ENCODE measurements at places on chromosomes 6 and 20.

- DNase-seq, result no peak
Observed at GRCh38 chr6:112332274-112332673, 14.9 kb upstream of the RFPL4B start.

DNA sequence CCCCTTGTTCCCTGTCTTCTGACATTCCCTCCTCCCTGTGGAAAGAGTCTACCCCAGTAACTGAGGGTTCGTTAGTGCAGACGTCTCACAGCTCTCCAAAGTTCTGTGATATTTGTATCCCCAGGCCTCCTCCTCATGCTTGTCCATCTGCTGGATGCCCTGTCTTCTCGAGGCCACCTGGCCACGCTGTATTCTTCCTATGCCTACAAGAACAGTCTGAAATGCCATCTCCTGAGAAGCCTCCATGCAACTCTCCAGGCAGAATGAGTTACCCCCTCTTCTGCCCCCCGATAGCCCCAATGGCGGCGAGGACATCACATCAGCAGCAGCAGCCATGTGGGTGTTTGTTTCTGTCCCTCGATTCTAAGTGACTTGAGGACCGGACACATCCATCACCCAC lies 9.3 kb downstream of the ULBP2 start:
- DNase-seq, result no peak

GRCh38 chr20:43432498-43432897 lies 25.2 kb upstream of the SRSF6 start:
- no peak for DNase-seq

- no peak for DNase-seq
Observed at GRCh38 chr6:155693573-155694418, 238.2 kb upstream of the NOX3 start.

DNA sequence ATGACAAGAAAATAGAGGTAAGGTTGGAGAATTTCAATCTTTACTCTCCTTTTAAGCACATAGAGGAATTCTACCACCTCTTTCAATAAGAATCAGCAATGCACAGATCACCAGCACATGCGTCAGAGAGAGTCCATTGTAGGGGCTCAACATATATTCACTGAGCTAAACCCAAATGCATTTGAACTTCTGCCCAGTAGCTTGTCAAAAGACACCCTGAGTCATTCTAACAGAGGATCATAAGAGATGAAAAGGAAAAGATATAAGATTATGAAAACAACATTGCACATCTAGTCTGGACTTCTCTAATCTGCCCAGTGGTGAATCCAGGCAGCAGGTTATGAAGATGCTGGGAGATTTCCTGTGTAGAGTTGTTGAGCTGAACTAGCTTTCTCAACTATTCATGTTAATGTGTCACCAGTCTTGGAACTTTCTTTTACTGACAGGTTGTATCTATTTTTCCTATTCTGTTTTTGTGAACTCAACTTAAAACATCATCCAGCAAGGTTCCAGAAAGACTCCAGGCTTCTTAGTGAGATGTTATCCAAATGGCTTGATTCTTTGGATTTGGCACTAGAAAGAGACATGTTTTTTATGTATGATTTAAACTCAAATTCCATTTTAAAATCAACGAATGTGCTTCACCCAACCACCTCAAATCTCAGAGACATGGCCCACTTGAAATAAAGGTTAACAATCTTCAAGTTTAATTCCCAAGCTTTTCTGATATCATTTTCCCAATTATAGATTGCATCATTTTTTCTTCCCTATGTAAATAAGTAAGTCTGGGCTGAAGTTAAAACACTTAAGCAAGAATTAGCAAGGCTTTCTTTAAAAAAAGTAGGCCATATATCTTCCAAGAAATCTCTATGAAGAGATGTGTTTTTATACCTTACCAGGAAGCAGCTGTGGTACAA lies 89.3 kb downstream of the TSHZ2 start:
- DNase-seq, result no peak

- DNase-seq, result no peak
Observed at GRCh38 chr6:148273962-148274752, 68.5 kb upstream of the SASH1 start.

DNA sequence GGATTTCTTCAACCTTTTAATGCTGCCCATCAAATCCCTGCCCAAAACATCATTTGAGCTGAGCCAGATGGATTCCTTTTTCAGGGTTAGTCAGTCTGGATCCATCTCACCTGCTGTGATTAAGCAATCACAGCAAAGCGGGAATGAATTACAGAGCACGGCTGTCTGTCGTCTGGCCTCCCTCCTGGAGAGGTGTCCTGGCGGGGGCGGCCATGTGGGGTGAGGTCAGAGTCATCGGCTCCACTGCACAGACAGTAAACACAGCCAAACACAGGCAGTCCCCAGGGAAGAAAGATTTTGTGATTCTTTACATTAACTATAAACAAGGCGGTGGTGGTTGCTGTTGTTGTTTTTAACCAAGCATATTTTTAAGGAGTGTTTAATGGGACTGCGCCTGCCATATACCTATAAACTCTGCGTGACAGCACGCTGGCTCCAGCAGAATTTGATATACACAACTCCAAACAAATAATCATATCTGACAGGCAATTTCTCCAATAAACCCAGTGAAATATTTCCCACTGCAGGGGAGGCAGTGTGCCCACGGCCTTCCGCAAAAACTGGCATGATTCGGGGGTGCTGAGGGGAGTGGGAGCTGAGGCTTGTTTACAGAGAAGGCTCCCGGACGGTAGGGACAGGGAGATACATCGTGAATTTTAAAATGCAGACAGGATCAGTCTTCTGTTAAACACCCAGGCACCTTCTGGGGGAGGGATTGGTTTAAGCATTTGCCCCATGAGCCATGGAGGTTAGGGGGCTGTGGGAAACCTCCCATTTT lies 232.0 kb upstream of the PMEPA1 start:
- no peak for DNase-seq

GRCh38 chr6:130365166-130366106 lies at the start of gene TMEM200A:
TMEM200A (plus strand) TSS chr6:130366017; CDS start chr6:130440423, 74,406 bp downstream.
- peak; percentile 21 for DNase-seq

GRCh38 chr20:46850416-46850815 lies 44.2 kb upstream of the EYA2 start:
- DNase-seq, result no peak

DNA sequence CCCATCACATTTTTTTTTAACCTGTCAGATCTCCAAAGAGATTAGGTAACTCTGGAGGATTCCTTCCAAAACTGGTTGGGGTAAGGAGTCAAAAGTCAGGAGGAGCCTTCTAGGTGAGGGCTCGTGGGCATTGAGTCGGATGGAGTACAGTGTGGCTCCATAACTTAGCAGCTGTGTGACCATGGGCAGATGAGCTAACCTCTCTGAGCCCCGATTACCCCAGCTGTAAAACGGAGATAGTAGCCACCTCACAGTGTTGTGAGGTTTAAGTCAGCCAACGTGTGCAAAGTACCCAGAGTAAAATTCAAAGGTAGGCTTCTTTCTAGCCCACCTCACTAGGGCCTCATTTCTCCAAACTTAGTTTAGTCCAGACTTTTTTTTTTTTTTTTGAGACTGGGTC lies 151.5 kb downstream of the CD24 start:
- DNase-seq, result no peak

DNA sequence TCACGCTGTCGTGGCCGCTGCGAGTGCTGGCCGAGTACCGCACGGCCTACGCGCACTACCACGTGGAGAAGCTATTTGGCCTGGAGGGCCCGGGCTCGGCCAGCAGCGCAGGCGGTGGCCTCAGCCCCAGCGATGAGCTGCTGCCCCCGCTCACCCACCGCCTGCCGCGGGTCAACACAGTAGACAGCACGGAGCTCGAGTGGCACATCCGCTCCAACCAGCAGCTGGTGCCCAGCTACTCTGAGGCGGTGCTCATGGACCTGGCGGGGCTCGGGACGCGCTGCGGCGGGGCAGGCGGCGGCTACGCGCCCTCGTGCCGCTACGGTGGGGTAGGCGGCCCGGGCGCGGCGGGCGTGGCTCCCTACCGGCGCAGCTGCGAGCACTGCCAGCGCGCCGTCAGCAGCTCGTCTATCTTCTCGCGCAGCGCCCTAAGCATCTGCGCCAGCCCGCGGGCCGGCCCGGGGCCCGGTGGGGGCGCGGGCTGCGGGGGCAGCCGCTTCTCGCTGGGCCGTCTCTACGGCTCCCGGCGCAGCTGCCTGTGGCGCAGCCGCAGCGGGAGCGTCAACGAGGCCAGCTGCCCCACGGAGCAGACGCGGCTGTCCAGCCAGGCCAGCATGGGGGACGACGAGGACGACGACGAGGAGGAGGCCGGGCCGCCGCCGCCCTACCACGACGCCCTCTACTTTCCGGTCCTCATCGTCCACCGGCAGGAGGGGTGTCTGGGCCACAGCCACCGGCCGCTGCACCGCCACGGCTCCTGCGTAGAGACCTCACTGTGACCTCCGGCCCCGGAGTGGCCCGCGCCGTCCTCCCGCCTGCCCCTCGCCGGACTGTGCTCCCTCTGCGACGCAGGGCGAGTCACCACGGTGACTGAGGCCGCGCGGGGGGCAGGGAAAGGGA lies 5.7 kb downstream of the TMEM151B start:
- no peak for DNase-seq

DNA sequence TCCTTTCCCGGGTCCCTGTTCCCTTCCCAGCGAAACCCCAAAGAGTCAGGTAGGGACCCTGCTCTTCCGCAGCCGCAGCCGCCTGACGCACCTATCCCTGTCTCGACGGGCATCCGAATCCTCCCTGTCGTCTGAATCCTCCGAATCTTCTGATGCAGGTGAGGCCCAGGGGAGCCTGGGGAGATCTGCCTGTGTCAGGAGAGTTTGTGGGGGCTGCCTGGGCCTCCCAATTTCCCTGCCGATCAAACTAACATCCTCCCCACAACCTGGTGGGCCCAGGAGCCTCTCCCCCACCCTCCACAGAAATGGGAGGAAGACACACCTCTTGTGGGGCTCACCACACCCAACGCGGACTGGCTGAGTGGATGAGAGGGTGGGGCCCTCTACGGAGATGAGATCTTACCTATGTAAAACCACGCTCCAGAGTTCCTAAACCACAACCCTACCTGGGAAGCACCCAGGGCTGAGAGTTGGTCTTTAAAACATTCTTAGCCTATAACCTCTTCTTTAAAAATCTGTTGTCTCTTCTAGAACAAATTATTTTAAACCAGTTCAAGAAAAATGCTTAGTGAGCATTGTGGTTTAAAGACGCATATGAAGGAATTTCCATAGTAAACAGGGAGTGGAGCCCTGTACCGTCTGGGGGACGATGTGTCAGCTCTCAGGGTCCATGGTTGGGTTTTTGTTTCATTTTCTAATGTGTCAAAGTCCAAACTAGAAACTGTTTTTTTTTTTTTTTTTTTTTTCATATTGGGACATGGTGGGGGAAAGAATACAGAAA lies 1.7 kb downstream of the CDC25B start:
- DNase-seq, result no peak

DNA sequence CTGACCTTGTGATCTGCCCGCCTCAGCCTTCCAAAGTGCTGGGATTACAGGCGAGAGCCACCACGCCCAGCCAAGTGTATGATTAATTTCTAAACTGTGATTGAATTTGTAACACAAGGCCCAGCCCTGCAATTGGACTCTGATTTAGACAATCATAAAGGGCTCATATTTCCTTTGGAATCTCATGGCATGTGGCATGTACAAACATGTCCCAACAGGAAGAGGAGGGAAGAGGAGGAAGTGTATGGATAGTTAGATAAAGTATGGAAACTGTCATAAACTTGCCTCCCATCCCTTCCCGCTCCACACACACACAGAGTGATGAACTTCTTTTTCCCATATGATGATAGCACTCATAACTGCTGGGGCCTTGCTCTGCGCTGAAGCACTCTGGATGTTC lies 27.2 kb upstream of the QKI start:
- DNase-seq, result no peak

GRCh38 chr6:63643862-63644261 lies 8.3 kb downstream of the PHF3 start:
- DNase-seq, result no peak

GRCh38 chr20:34475979-34476736 lies 40.1 kb upstream of the DYNLRB1 start:
- no peak for DNase-seq

GRCh38 chr20:50281831-50282591 lies 91.4 kb downstream of the CEBPB start:
- no peak for DNase-seq

DNA sequence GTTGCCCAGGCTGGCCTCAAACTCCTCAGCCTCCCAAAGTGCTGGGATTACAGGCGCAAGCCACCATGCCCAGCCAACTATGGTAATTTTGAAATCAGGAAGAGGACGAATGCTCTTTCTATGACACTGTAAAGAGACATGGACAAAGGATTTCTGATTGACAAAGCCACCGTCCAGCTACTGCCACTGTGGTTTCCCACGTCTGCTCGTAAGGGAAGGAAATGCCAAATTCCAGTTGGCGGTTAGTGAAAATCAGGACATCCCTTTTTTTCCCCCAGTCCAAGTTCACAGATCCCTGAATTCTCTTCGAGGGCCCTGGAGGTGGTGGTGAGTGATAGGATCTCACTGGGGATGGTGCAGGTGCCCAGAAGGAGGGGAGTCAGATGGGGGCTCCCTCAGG lies 31.2 kb downstream of the SNAI1 start:
- DNase-seq, result no peak

- no peak for DNase-seq
Observed at GRCh38 chr6:146433881-146434731, 109.5 kb upstream of the RAB32 start.

- DNase-seq, result peak; percentile 24
Observed at GRCh38 chr6:14542670-14543366, 425.2 kb downstream of the CD83 start.

- DNase-seq, result no peak
Observed at GRCh38 chr20:5463007-5463686, 146.4 kb upstream of the PROKR2 start.

DNA sequence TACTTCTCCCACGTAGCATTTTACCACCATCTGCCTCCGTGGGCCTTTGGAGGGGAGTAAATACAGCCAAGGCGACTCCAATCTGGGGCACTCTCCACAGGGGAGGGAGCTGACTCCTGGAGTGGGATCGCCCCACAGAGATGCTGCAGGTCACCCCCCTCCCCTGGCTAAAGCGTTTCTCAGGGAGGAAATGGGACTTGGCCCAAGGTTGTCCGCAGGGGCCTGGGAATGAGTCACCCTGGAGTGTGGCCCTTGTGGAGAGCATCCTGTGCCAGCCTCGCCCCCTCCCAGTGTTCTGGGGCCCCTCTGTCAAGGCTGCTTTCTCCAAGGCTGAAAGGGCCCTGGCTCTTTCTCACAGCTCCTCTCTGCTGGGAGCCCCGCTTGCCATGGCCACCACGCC lies 84.5 kb upstream of the QKI start:
- no peak for DNase-seq

- DNase-seq, result no peak
Observed at GRCh38 chr6:98587555-98587954, 246.8 kb upstream of the POU3F2 start.
